ENCODE measurements at places on chromosomes 2 and 18.

DNA sequence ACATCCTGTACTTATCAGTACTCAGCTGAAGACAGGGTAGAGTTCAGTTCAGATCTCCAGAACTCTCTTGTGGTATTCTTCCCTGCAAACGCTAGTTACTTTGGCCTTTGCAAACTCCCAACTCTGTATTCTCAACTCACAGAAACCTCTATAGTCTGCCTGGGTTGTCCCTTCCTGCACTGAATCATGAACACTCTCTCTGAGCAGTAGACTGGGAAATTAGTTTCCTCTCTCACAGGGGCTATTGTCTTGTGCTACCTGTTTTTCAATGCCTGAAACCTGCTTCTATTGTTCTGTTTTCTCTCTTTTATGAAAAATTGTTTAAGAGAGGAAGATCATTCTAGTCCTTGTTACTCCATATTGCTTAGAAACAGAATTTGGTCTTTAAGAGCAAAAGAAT lies 134.7 kb downstream of the VIT start:
- DNase-seq = no peak

DNA sequence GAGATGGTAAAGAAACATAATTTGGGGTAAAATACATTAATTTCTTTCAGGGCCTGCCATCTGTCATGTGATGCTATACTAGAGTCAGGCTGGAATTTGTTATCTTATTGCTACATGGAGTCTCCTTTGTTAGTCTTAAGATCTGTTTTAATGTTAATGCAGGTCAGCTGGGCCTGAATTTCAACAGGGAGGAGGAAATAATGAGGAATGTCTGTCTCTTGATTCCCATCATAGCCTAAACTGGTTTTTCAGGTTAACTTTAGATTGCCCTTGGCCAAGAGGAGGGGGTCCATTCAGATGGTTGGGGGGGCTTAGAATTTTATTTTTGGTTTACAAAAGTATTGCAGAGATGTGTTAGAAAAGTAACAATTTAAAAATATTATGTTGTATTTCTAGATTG lies 19.0 kb upstream of the FEZ2 start:
- DNase-seq = no peak

DNA sequence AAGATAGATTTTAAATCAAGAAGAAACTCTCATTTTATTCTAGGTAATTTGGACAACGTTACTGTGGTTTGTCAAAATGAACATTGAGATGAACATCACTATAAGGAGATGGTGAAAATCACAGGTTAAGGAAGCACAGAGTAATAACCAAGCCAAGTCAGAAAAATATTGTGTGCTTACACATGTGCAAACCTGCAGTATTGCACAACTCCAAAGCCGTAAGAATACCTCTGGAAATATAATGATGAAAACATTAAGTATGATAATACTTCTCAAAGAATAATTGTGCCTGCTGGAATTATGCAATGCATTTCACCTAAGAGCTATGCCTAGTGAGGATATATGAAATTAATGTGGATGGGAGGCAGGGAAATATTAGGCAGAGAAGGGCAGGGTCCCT lies 21.1 kb upstream of the GALNT5 start:
- DNase-seq = no peak

DNA sequence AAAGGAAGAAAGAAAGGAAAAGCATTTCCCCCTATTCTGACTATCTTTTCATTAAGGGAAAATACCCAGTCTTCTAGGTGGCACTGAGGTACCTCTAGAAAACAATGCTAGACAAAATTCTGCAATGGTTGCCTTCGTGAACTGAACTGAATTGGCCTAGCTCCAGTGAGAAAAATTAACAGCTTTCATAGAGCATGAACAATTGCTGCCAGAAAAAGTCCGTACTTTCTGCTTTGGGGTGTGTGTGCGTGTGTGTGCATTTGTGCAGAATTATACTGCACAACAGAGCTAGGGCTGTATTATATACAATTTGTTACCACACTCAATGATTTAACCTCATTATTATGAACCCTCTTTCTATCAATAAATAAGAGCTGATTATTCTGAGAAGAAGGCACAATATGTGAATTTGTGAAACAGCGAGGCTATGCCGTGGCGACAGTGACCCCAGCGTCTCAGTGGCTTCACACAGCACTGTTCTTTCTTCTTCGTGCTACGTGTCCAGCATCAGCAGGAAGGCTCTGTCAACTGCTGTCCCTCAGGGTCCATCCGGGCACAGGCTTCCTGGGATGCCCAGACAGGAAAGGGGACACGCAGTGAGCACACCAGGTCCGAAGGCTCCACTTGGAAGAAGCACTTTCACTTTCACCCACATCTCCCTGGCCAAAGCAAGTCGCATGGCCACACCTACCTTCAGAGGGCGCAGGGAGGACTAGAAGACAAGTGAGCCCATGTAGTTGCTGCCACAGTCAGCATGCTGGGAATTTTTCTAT lies 47.5 kb downstream of the PTGR3 start:
- no peak for DNase-seq

DNA sequence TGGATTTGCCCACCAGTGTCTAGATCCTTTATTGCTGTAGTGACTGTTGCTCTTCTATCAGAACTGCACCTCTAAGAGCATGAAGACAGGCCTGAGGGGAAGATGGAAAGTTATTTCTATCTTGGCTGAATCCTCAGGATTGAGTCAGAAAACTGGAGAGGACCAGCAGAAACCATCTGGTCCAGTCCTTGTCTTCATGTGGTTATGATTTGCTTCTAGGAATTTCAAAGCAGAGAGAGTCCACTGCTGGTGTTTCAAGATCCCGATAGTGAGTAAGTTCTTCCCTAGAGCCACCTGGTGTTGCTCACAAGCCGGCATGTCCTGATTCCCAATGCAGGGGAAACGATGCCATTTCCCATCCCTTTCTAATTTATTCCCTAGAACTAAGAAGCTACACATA lies 84.2 kb downstream of the NCKAP5 start:
- DNase-seq = no peak

DNA sequence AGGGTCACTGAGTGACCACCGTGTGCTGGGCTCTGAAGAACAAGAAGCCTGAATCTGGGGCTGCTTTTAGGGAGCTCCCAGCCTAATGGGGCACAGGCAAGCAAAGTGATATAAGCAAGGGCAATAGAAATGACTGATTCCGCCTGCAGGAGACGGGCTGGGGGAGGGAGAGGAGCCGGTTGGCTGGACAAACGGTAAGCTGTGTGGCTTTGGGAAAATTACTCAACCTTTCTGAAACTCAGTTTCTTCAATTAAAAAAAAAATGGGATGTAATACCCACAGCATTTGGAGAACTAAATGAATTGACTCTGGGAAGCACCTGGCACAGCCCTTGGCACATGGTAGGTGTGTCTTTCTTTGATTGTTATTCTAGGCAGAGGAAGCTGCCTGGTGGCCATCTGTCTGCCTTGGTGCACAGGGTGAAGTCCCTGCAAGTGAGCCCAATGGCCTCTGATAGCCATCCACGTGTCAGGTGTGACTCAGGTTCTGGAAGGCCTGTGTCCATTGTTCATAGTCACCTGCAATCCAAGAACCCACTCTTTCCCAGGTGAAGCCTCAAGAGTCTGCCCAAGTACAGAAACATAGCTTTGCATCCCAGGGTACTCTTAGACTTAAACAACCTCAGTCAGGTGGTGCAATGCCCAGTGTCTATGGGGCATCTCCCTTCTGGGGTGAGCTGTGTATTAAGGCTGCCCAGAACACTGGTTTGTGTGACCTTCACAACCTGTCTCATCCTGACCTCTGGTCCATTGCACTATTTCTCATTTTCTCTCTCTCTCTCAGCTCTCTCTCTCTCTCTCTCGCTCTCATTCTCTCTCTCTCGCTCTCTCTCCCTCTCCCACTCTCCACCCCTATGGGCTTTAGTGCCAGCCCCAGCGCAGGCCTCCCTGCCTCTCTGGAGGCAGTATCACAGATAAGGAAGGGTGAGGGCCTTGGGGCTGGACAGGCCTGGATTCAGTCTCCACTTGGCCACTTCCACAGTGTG lies 30.0 kb upstream of the NTSR2 start:
- DNase-seq = no peak

DNA sequence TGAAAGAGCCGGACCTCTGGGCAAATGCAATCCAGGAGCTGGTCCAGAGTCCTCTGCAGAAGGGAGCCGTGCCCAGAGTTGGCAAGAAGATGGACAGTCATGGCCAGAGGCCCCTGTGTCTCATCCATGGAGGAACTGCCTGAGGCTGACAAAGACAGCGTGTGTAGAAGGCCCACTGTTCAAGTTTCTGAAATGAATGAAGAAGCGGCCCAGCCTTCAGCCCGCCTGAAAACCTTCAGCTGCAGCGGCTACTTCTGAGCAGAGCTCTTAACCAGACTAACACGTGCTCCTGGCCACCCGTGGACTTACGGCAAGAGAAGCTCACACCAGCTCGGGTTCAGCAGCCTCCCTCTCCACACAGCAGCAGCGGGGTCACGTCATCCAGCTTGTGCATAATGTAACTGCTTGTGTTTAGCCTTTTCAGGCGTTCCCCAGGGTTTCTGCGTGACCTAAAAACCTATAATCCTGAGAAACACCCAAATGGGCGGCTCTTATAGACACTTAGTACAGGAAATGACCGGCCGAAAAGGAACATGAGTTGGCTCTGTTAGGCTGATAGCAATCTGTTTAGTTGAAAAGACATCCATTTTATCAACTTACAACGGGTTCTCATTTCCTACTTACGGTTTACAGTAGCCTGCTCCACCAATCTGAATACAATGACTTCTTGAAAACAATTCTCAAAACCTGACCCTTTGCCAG lies at the start of gene FAM124B:
Gene FAM124B, minus strand, starts transcription at position 467 of the 702 bp plus-strand sequence. Its CDS starts 339 bp downstream, at position 128.
- DNase-seq = no peak

DNA sequence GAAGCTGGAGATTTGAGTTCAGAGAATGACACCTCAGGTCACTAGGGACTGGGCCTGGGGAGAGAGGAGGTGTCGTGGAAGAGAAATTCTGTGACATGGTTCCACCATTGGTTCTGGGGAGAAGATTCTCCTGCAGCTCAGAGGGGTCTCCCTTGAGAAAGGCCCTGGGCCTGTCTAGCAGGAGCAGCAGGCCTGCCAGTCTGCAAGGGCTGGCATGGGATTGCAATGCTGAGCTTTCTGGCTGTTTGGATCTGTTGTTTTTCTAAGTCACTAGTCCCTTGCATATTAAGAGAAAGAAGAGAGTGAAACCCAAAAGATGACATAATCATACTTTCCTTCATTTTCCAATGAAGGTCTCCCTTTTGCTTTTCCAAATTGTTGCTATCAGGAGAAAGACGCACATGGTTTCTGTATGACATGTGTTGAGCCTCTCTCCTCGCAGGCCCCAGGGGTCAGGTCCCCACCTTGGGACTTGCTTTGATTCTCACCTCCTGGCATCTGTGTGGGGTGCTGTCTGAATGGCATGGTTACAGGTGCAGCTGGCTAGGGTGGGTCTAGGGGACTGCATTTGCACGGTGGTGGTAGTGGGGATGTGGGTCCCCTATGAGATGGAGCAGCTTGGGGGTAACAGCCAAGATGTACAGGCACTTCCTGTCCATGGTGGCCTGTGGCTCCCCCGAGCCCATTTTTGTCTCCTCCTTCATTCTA lies 117.8 kb downstream of the GLI2 start:
- DNase-seq = no peak

DNA sequence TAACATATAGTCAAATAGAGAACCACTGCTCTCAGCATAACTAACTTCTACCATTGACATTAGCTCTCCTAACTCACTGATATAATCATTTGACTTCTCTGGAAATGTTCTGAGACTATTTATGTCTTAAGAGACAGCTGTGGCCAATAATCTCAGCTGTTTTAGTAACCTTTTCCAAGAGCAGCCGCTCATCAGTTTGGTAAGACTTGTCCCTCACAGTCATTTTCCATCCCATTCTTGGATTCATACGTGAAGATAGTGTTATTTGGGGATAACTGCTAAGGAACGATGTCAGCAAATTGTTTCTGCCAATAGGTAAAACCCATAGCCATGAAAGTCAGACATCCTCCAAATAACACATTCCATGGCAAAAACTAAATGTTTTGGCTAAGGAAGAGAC lies 127.8 kb downstream of the LNPK start:
- no peak for DNase-seq

DNA sequence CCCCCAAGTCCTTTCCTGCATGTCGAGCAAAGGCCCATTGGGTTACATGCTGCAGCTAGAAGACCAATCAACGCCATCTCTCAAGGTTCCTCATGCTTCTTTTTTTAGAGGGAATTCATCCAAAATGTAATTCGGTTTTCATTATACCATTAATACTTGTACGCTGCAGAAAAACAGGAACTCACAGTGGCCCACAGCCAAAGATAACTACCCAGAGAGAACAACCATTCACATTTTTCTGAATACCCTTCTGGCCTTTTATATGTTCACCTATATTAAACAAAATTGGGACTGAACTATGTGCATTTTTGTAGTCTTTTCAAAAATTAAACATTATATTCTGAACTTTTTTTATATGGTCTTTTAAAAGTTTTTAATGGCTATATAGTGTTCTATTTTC lies 25.8 kb downstream of the FARP2 start:
- DNase-seq = no peak

DNA sequence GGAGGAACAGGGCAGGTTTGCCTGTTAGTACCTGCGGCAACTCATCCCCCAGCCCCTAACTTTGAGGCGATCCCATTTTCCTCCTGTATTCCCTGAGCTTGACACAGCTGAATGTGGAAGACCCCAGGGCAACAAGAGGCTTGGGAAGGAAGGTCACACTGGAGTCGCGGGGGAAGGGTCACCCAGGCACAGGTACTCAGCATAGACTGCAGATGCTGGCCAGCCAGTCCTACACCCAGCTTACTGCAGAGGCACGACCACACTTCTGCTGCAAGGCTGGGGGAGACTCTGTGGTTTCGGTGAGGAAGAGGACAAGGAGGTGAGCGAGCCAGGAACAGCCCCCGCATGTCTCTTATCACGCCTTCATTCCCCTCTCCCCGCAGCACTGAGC lies 91.5 kb downstream of the MALT1 start:
- no peak for DNase-seq

GRCh38 chr2:132651115-132652045 lies 18.6 kb downstream of the LYPD1 start:
- DNase-seq = no peak

- no peak for DNase-seq
These were observed 10.6 kb downstream of the ADD2 start for GRCh38 chr2:70757360-70757759.

GRCh38 chr18:77114415-77115191 lies 18.0 kb downstream of the MBP start:
- DNase-seq = no peak

DNA sequence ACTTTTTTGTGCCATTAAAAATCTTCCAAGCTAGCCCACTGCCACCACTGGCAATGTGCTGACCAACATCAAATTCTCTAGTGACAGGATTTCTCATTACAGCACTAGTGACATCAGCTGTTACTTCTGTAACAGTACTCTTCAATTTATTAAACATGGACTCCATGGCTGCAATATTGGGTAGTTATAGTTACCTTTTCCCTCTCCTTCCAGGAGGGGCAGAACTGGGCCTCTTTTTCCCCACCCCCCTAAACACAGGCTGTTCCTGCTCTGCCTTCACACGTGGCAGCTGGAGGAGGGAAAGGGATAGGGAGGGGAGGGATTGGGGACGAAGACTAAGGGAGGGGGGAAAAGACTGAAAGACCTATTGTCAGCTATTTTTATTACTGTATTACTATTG lies 38.1 kb downstream of the TRAK2 start:
- DNase-seq = no peak
